ENCODE measurements at places on chromosomes 13 and 19. TPM values are rescaled to one million over a fixed set of nuclear protein-coding genes. Genes with fewer than 3 reads are reported as not detected.

Gene ZNF418
- 10.2 TPM for total RNA-seq

GRCh38 chr13:111492341-111492950 lies 172.0 kb downstream of the TEX29 start:
- no peaks in the 10 kb centered on the region for H3K27me3 ChIP-seq
- no peak for DNase-seq
- no peak overlapping the region for H3K27ac ChIP-seq
- no peak overlapping the region for H3K4me3 ChIP-seq

DNA sequence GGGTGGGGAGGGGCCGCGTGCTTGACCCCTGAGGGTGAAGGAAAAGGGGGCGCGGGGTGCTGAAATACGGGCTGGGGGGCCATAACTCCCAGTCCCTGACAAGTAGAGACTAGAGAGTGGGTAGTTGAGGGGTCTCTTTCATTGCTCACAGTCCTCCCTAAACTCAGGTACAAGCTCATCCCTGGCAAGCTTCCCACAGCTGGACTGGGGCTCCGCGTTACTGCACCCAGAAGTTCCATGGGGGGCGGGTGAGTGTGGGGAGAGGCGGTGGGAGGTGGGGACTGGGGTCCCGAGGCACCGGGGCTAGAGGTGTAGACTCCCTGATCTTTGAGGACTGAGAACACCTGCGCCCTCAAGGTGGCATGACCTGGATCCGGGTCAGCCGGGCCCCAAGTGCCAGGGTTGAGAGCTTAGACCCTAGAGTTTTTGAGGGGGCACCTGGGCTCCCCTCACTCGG lies 1.3 kb downstream of the ETV2 start:
- DNase-seq: no peak
- H3K27ac ChIP-seq: peak overlapping the region; percentile 79
- peak overlapping the region; percentile 34 for H3K4me3 ChIP-seq
- H3K27me3 ChIP-seq: no peaks in the 10 kb centered on the region

DNA sequence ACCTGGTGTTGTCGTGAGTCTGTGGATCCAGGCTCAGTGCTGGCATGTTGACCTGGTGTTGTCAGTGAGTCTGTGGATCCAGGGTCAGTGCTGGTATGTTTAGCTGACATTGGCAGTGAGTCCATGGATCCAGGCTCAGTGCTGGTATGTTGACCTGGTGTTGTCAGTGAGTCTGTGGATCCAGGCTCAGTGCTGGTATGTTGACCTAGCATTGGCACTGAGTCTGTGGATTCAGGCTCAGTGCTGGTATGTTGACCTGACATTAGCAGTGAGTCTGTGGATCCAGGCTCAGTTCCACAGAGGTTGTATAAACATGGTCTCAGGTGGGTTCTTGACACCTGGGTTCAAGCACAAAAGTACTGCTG lies 16.8 kb upstream of the PDCD2L start:
- no peak overlapping the region for H3K27ac ChIP-seq
- no peaks in the 10 kb centered on the region for H3K27me3 ChIP-seq
- no peak overlapping the region for H3K4me3 ChIP-seq
- no peaks in the 10 kb centered on the region for H3K4me1 ChIP-seq

GRCh38 chr19:45476304-45476703 lies 8.5 kb downstream of the FOSB start:
- peaks cover 8% of the 10 kb centered on the region for H3K4me1 ChIP-seq
- no peaks in the 10 kb centered on the region for H3K36me3 ChIP-seq
- H3K27me3 ChIP-seq: no peaks in the 10 kb centered on the region
- no peak for DNase-seq
- H3K4me3 ChIP-seq: no peak overlapping the region
- H3K27ac ChIP-seq: no peak overlapping the region

DNA sequence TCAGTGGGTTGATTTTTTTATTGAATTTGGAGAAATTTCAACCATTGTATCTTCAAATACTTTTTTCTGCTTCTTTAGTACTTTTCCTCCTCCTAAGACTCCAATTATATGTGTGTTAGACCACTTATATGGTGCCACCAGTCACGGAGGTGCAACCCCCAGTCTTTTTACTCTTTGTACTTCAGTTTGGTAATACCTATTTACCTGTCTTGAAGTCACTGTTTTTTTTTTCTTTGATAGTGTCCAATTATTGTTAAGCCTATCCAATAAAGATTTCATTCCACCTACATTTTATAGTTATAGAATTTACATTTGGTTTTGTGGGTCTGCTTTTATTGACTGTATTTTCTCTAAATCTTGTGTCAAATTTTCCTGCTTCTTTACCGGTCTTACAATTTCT lies 14.9 kb downstream of the ZNF283 start:
- peaks cover 94% of the 10 kb centered on the region for H3K36me3 ChIP-seq
- no peaks in the 10 kb centered on the region for H3K4me1 ChIP-seq
- DNase-seq: no peak

Gene CEACAM8
- total RNA-seq: not detected

- H3K36me3 ChIP-seq: no peaks in the 10 kb centered on the region
- no peak overlapping the region for H3K4me3 ChIP-seq
Measured at GRCh38 chr13:51807041-51807440, 3.1 kb upstream of the DHRS12 start.

GRCh38 chr13:111204438-111205177 lies 89.5 kb downstream of the ARHGEF7 start:
- H3K4me3 ChIP-seq: peak overlapping the region; percentile 61
- H3K4me1 ChIP-seq: peaks cover 77% of the 10 kb centered on the region
- no peak for DNase-seq
- no peaks in the 10 kb centered on the region for H3K36me3 ChIP-seq

DNA sequence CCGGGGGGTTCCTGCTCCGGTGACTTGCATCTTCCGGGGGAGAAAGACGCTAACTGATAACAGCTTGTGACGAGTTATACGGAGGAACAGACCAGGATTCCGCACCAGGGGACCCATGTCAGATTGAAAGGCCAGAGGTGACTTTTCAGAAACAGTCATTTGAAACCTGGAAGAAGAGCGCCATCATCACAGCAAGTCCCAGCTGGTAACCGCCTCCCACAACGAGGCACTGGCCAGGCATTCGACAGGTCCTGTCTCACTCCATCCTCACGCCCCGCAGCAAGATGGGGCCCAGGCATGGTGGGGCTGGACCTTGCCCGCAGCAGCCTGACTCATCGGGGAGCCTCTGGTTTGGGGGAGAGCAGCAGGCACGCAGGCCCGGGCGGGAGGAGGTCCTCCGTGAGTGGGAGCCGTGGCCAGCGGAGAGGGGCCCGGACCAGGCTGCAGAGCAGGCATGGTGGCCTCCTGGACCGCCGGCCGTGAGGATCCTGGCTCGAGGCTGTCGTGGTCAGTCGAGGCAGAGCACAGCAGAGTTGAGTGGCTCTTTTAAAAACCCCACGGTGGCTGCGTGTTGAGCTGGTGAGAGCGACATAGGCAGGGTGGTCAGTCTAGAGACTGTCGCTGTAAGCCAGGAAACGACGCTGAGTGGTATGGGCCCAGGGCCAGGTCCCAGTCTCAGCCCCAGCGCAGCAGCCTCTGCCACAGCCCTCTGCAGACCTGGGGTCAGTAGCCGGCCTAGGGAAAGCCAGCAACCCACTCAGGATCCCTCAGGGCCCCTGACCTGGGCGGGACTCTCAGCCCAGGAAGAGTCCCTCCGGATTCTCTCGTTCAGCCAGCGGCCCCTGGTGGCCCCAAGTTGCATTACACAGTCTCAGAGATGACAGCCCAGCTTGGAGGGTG lies 94.9 kb upstream of the MCF2L start:
- DNase-seq: peak; percentile 76
- H3K36me3 ChIP-seq: peaks cover 64% of the 10 kb centered on the region
- H3K27ac ChIP-seq: no peak overlapping the region
- H3K27me3 ChIP-seq: no peaks in the 10 kb centered on the region
- peaks cover 6% of the 10 kb centered on the region for H3K4me1 ChIP-seq
- H3K4me3 ChIP-seq: no peak overlapping the region

DNA sequence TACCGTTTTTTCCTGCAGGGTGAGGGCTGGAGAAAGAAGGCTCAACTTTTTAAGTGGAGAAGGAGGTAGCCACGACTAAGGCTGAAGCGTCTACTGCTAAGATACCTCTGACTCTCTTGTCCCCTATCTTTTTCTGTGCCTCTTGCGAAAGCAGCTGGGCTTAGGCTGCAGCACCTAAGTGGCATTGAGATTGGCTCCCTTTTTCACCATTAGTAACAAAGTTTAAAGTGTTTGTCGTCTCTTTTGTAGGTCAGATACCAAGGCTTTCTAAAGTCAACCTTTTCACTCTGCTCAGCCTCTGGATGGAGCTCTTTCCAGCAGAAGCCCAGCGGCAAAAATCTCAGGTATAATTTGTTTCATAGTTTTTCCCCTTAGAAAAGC lies 887 bp downstream of the CDADC1 start:
- H3K4me3 ChIP-seq: peak overlapping the region; percentile 62
- no peak for DNase-seq
- peaks cover 23% of the 10 kb centered on the region for H3K4me1 ChIP-seq
- H3K27me3 ChIP-seq: no peaks in the 10 kb centered on the region

DNA sequence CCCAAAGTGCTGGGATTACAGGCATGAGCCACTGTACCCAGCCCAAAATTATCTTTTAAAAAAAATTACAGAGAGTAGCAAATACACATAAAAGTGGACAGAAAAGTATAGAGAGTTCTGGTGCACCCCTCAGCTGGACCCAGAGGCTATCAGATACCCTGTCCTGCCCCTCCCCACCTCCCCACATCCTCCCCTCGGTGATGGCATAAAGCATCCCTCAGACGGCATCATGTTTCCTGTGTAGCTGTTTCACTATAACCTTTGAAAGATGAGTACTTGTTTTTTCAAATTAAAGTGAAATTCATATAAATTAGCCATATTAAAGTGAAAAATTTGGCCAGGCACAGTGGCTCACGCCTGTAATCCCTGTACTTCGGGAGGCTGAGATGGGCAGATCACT lies 20.1 kb downstream of the SLC27A1 start:
- H3K36me3 ChIP-seq: peaks cover 16% of the 10 kb centered on the region
- no peaks in the 10 kb centered on the region for H3K27me3 ChIP-seq
- DNase-seq: no peak
- H3K4me3 ChIP-seq: no peak overlapping the region
- no peak overlapping the region for H3K27ac ChIP-seq
- peaks cover 25% of the 10 kb centered on the region for H3K4me1 ChIP-seq

- no peaks in the 10 kb centered on the region for H3K4me1 ChIP-seq
- H3K36me3 ChIP-seq: no peaks in the 10 kb centered on the region
Measured at GRCh38 chr13:80877209-80877943, 536.5 kb upstream of the SPRY2 start.

Gene ATP12A
- not detected for total RNA-seq

GRCh38 chr13:51603716-51604115 lies 19.5 kb downstream of the WDFY2 start:
- no peak overlapping the region for H3K27ac ChIP-seq
- H3K4me3 ChIP-seq: no peak overlapping the region
- H3K27me3 ChIP-seq: no peaks in the 10 kb centered on the region
- peaks cover 28% of the 10 kb centered on the region for H3K4me1 ChIP-seq

Gene GRIN2D
- total RNA-seq: 0.14 TPM

Gene RNF17
- total RNA-seq: not detected

Gene SYNGR4
- total RNA-seq: not detected

DNA sequence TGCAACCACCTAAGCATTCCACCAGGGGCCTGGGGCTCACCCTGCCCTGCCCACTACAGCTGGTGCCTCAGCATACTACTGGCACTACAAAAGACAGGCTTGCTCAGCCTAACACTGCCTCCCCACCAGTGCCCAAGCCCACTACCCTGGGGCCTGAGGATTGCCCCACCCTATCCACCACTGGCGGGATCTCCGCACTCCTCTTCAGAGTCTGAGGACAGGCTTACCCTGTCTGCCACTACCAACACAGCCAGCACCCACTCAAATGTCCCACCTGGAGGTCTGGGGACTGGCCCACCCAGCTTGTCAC lies 27.6 kb upstream of the N4BP2L1 start:
- no peak overlapping the region for H3K27ac ChIP-seq
- no peaks in the 10 kb centered on the region for H3K27me3 ChIP-seq
- no peaks in the 10 kb centered on the region for H3K4me1 ChIP-seq
- H3K36me3 ChIP-seq: no peaks in the 10 kb centered on the region

Gene PSG6
- not detected for total RNA-seq

Gene NPAS1
- total RNA-seq: 0.24 TPM

DNA sequence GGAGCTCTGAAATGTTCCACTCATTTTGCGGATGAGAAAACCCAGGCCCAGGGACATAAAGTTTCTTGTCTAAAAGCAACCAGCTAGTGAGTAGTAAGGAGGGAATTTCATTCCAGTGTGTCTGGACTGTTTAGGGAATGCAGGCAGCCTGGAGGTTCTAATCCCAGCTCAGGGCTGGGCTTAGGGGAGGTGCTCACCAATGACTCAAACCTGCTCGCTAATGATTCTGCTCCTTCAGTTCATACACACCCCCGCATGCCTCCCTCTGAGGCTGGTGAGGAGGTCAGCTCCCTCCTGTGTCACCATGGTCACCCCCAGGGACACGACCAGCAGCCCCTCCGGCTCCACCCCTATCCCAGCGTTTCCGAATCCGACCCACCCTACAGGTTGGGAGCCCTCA lies 34.6 kb downstream of the CYP4F2 start:
- no peak overlapping the region for H3K4me3 ChIP-seq
- H3K36me3 ChIP-seq: no peaks in the 10 kb centered on the region
- H3K4me1 ChIP-seq: no peaks in the 10 kb centered on the region
- no peak overlapping the region for H3K27ac ChIP-seq
- H3K27me3 ChIP-seq: peaks cover 4% of the 10 kb centered on the region

DNA sequence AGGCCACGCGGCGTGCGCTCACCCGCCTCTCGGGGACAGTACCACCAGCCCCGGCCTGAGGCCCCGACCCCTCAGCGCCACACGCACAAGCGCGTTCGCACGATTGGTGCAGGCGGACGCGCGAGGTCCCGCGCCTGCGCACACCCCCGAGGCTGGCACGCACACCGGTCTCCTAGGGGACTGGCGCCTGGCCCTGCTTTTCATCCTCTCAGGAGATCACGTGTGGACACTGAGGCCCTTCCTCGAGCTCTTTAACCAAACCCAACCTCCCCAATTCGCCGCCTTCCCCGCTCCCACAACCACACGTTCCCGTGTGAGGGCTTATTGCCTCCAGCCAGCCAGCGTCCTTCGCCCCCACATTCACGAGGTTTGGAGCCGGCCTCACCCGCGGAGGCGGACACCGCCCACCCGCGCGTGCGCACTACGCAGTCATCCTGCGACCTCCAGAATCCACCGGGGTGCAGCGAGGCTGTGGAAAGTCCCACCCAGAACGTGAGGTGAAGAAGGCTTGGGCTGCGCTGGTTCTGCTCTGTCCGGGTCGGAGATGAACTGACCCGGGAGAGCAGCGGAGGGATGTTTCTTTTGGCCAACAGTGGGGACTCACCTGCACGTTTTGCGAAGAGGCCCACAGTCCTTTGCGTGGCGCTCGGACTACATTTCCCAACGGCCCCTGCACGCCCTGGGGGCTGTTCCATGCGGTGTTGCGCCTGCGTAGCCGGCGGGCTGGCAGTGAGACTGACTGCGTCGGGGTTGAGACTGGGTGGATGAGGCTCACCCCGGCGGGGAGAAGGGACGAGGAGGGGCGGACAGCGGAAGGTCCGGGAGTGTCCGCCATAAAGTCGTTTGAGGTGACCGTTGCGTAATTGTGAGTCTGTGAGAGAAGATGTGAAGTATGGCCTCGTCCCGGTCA lies 539 bp upstream of the ZNF667 start:
- peak overlapping the region; percentile 84 for H3K27ac ChIP-seq
- H3K27me3 ChIP-seq: no peaks in the 10 kb centered on the region
- peak; percentile 97 for DNase-seq

Gene FXYD7
- total RNA-seq: not detected

Gene ZNF829
- 1.8 TPM for total RNA-seq

Gene BABAM1
- 87.6 TPM for total RNA-seq

Gene TSKS
- total RNA-seq: 0.27 TPM

Gene CRTC1
- total RNA-seq: 8.2 TPM

All from heart left ventricle (tissue), 16 donors.